ENCODE measurements at places on chromosomes 3 and 15. TPM values are rescaled to one million over a fixed set of nuclear protein-coding genes. Genes with fewer than 3 reads are reported as not detected.

- no peak for DNase-seq
These were observed 126.5 kb downstream of the CMSS1 start for GRCh38 chr3:99943931-99944761.

DNA sequence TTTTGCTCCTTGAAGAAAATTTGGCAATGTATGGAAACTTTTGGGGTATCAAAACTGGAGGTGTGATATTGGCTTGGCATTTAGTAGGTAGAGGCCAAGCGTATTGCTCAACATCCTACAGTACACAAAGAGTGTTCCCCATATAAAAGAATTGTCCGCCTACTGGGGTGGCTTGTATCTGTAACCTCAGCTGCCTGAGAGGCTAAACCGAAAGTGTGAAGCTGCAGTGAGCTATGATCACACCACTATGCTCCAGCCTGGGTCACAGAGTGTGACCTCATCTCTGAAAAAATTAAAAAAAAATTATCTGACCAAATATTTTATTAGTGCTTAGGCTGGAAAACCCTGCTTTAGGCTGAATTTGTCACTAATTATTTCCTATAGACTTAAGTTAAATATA is 483.9 kb downstream of the PYDC2 start:
- DNase-seq, result no peak

- DNase-seq, result no peak
These were observed 27.9 kb downstream of the FBXO45 start for GRCh38 chr3:196596355-196596754.

DNA sequence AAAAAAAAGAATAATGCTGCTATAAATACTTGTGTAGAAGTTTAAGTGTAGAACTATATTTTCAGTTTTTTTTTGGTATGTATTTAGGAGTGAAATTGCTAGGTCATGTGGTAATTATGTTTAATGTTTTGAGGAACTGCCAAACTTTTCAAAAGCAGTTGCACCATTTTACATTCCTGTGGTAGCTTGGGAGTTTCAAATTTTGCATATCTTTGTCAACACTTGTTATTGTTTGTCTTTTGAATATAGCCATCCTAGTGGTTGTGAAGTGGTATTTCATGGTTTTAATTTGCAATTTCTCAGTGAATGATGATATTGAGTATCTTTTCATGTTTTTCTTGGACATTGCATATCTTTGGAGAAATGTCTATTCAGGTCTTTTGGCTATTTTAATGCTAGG is 30.4 kb downstream of the SKIL start:
- no peak for DNase-seq

- no peak for DNase-seq
These were observed 694.0 kb downstream of the DIPK2A start for GRCh38 chr3:144665567-144666053.

GRCh38 chr3:23071296-23071695 is 131.8 kb upstream of the UBE2E2 start:
- DNase-seq, result no peak

GRCh38 chr3:49803465-49804140 is 542 bp downstream of the INKA1 start:
- peak; percentile 45 for DNase-seq

DNA sequence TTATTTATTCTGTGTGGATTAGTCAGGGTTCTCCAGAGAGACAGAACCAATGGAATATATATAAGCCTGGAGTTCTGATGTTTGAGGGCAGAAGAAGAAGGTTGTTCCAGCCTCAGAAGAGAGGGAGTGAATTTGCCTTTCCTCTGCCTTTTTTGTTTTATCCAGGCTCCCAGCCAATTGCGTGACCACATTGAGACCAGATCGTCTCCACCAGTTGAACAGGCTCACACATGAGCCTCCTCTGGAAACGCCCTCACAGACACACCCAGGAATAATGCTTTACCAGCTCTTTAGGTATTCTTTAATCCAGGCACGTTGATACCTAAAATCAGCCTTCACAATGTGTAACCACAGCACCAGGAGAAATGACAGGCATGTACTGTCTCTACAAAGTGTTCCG is 923.1 kb downstream of the TBL1XR1 start:
- no peak for DNase-seq

- no peak for DNase-seq
These were observed 25.3 kb downstream of the IL16 start for GRCh38 chr15:81222007-81222406.

DNA sequence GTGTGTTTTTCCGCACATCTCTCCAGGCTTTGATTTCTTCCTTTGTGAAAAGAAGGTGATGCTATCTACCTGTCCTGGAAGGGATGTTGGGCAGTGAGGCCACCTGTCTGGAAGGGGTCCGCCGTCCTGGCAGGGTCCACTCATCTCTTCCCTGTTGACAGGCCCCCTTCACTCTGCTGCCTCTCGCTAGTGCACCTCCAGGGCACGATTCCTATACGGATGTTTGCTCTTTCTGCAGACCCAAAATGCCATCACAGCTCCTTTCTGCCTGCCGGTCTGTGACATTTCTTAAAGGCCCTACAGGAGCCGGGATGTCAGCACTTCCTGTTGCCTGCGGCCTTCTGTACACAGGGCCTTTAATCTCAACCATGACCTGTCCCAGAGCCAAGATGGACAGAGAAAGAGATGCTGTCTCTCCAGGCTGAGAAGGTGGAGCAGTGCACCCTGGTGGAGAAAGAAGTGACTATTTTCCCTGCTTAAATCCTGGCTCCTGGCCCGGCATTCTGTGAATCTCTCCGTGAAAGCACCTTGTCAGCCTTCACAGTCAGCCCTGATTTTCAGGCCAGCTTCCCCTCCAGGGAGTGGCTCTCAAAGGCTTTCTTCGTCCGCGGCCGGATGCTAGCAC is 7.4 kb downstream of the FAM3D start:
- DNase-seq, result no peak

- DNase-seq, result no peak
These were observed 364.6 kb upstream of the EPHA6 start for GRCh38 chr3:96449803-96450202.

DNA sequence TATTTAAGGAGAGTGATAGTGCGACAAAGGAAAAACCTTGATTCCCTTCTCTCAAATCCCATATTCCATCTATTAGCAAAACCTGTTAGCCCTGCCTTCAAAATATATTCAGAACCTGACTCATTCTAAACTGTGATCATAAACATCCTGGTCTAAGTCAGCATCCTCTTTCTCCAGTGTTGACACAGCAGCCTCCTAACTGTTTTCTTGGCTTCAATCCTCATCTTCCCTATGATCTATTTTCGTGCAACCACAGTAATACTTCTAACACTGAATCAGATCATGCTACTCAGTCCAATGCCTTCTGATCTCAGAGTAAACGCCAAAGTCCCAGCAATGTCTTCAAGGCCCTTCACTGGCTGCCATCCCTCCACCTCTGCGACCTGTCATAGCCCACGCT is 785.1 kb downstream of the EDEM1 start:
- DNase-seq, result no peak

DNA sequence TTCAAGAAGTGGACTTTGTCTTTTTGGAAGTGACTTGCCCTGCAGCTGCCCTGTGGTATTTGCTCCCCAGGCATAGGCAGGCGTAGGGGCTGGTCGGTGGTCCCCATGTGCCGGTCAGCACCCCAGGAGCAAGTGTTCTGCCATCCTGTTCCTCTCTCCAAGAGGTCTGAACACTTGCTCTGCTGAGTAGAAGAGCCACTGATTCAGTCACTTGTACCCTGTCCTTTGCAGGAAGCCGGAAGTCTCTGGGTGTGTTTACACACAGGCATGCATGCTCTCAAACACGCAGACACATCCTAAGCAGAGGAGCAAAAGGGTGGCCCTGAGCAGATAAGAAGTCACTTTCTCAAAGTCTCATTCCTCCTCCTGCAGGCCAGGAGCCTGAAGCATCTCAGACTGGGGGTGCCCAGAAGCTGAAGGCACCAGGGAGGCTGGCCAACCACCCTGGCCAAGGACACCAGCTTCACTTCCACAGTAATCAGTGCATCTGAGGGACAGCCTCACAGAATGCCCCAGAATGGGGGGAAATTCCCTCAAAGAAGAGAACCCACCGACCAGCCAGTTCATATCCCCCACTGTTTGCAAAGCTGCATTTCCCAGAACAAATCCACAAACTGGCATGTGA is 88.7 kb upstream of the POMGNT2 start:
- DNase-seq, result no peak

- DNase-seq, result no peak
These were observed 484.2 kb upstream of the ATP11B start for GRCh38 chr3:182309120-182309519.

CD200R1 gene
- total RNA-seq, result 0.82 TPM
